ENCODE measurements at places on chromosomes 5 and 9.

- DNase-seq, result no peak
Observed at GRCh38 chr5:36337597-36337996, 35.9 kb upstream of the RANBP3L start.

GRCh38 chr5:135750506-135750905, 84.0 kb upstream of the SLC25A48 start:
- no peak for DNase-seq

GRCh38 chr9:135468854-135469521, 10.6 kb upstream of the PPP1R26 start:
- DNase-seq, result peak; percentile 37

DNA sequence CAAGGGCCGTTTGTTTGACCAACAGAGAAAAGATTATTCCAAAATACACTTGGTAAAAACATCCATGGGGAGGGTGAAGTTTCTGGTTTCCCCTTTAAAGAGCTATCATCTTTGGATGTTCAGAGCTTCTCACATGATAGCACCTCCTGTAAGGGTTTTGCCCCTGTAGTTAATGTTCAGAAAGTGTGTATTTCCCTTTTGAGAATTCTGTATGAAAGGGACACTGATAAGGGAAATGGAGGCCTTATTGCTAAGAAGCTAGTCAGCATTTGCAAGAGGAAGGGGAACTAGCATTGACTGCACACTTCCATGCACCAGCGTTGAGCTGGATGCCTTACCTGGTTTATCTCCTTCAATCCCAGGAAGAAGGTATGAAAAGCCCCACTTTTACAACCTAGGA, 31.5 kb upstream of the C5orf58 start:
- DNase-seq, result no peak

- no peak for DNase-seq
Observed at GRCh38 chr5:179331591-179332375, 13.5 kb downstream of the ADAMTS2 start.

DNA sequence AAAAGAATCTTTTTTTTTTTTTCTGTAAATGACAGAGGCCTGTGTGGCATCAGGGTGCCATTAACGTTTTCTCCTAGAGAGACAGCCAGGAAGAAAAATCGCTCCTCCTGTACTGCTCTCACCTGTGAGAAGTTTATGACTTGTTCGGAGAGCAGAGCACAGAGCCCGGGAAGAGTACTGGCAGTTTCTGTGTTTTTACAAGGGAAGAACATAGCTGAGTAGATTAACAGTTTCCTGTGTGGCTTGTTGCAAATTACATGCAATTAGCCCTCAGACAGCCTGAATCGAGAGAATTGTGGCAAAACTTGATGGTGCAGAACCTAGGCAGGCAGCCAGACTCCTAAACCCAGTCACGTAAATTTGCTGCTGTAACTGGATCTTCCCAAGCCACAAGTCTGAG, 32.1 kb downstream of the PRKACG start:
- no peak for DNase-seq

DNA sequence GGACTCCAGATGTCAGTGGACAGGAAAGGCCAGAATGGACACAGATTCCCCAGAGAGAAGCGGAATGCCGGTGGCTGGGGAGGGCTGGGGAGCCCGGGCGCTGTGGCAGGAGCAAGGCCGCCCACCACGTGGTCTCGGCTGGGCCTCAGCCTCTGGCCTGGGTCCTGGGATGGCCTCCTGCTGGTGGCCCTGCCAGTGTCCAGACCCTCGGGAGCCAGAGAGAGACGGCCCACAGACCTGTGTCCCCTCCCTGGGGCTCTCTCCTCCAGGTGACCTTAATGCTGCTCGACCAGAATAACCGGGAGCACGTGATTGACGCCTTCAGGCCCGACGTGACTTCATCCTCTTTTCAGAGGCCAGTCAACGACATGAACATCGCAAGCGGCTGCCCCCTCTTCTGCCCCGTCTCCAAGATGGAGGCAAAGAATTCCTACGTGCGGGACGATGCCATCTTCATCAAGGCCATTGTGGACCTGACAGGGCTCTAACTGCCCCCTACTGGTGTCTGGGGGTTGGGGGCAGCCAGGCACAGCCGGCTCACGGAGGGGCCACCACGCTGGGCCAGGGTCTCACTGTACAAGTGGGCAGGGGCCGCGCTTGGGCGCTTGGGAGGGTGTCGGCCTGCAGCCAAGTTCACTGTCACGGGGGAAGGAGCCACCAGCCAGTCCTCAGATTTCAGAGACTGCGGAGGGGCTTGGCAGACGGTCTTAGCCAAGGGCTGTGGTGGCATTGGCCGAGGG, 19.0 kb downstream of the FBXW5 start:
- no peak for DNase-seq

GRCh38 chr9:37004424-37004935, 29.6 kb downstream of the PAX5 start:
- DNase-seq, result no peak

Data from stimulated activated CD4-positive, alpha-beta T cell treated with anti-CD3 and anti-CD28 coated beads, TNF-alpha, amount 100 ng/mL, for 24 hours (primary cell).